ENCODE measurements at places on chromosomes 3 and 15.

- no peak for DNase-seq
Measured at GRCh38 chr15:73621286-73621826, 11.8 kb downstream of the NPTN start.

- no peak for DNase-seq
Measured at GRCh38 chr3:55765906-55766701, 279.0 kb upstream of the WNT5A start.

DNA sequence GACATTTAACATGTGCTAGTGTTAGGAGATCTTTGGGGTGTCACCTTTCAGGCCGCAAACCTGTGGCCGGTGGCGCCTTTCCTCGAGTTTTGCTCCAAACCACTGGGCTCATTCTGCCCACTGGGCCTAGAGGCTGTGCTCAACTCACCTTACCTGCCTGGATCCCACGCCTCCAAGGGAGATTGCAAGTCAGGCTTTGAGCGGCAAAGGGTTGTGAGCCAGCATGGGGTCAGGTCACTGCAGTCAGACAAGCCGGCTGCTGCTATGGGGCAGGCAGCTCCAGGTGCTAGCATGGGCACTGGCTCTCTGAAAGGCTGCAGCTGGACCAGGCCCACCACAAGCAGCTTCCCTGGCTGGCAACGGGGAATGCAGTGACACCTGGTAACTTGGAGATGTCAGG, 265.5 kb downstream of the ZBBX start:
- DNase-seq = no peak

- no peak for DNase-seq
Measured at GRCh38 chr3:104628185-104628789, 738.4 kb upstream of the ALCAM start.

DNA sequence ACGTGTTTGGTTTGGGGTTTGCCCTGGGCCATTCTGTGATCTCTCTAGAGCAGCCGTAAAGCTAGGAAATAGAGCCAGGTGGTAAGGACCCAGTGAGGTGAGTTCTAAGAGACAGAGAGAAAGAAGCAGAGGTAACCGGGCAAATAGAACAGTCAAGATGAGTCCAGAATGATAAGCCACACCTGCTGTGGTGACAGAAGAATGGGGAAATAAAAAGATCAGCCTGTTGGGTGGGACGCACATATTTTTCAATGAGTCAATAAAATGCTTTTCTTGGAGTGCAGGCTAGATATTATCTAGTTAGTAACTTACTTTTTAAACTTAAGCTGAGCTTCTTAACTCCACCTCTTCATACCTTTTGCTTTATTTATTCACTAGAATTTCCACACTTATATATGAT, 135.0 kb downstream of the NFKBIZ start:
- DNase-seq = no peak

- no peak for DNase-seq
Measured at GRCh38 chr3:139020036-139020867, 474 bp downstream of the PRR23B start.

DNA sequence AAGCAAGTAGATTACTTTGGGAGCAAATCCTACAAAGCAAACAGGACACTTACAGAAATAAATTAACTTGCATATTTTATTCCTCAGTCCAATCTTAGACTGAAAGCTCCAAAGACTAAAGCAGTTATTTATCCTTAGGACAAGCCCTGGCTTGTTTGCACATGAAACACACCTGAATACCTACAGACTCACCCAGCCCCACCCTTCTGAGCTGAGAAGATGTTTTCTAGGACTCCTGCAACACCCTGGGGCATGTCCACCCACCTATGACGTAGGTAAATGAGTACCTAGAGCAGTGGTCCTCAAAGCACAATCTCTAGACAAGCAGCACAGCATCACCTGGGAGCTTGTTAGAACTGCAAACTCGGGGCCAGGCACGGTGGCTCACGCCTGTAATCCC, 80.8 kb downstream of the ANXA2 start:
- DNase-seq = no peak

- no peak for DNase-seq
Measured at GRCh38 chr3:175002732-175003143, 143.6 kb downstream of the NAALADL2 start.

DNA sequence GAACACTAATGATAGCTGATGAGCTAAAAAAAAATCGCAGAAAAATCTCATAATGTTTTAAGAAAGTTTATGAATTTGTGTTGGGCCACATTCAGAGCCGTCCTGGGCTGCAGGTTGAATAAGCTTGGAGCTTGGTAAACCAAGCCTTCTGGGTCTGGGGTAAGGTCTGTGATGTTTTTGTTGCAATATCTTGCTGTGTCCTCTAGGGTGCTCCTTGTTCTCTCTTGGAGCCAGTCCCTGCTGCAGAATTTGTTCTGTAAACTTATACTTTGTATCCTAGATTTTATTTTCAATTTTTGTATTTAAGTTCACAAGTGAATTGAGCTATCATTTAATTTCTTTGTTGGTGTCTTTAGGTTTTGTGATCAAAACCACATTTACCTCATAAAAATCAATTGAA, 143.7 kb downstream of the NR1D2 start:
- DNase-seq = no peak

GRCh38 chr3:111321786-111322185, 220.2 kb upstream of the CD96 start:
- no peak for DNase-seq

DNA sequence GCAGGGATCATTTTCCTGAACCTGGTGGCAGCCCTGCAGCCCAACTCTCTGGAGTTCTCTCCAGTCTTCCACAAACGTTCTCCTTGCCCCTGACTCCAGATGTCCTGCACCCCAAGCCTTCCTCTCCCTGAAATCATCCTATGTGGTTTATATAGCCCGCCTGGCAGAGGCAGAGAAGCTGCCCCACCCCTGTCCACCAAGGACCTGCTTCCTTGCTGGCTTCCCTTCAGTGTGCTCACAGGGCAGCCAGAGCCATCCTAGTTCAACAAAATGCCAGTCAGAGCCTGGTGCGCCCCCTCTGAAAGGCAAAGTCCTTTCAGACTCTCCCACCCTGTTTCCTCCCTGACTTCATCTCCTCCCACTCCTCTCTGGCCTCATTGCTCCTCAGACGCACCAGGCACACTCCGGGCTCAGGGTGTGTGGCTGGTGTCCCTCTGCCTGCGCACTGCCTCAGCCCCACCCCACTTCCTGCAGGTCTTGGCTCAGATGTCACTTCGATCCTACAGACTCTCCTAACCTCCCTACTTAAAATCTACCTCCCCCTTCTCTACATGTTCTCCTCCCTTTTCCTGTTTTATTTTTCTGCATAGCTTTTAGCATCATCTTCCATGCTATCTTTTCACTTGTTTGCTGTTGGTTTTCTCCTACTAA, 5.9 kb downstream of the KBTBD13 start:
- no peak for DNase-seq
